ENCODE measurements at places on chromosomes 5 and 9. TPM values are rescaled to one million over a fixed set of nuclear protein-coding genes. Genes with fewer than 3 reads are reported as not detected.
A peak's percentile ranks its signal among the peaks of the same experiment; 100 is the strongest.

OBP2B gene
- not detected for total RNA-seq

HEMGN gene
- total RNA-seq: 3.0 TPM

SHOC1 gene
- 0.15 TPM for total RNA-seq

IL4 gene
- not detected for total RNA-seq

TMEM252 gene
- not detected for total RNA-seq

B4GALT1 gene
- 43.4 TPM for total RNA-seq

DNA sequence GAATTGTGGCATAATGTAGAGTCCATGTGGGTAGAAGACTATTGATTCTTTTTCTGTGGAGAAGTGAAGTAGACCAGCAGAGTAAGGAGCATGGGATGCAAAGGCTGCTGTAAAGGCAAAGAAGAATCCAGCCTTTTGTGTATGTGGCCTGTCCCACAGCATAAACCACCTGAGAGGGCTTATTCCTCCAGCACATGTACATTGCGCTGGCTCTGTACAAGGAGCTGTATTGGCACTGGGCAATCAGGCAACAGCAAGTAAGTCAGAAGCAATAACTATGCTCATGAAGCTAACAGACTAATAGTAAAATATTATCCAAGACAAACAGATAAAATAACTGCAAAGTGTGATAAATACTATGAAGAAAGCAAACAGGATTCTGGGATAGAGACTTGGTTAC, 86.2 kb downstream of the LURAP1L start:
- DNase-seq: no peak

- DNase-seq: peak; percentile 40
These were observed 304.1 kb downstream of the CWC27 start for GRCh38 chr5:65072850-65073249.

- DNase-seq: no peak
These were observed 21.7 kb downstream of the LPAR1 start for GRCh38 chr9:111016426-111017045.

- no peak for DNase-seq
These were observed 448.0 kb downstream of the SPOCK1 start for GRCh38 chr5:137051161-137051560.

- no peak for DNase-seq
These were observed 1.5 kb downstream of the TRIM41 start for GRCh38 chr5:181224390-181225229.

GRCh38 chr9:131411719-131412681, 18.1 kb downstream of the PRRC2B start:
- no peak for DNase-seq

GRCh38 chr5:125331987-125332598, 585.7 kb upstream of the ZNF608 start:
- no peak for DNase-seq

Data from upper lobe of left lung (tissue), 6 donors.